ENCODE measurements at places on chromosomes 13 and 19.
A peak's percentile ranks its signal among the peaks of the same experiment; 100 is the strongest.

DNA sequence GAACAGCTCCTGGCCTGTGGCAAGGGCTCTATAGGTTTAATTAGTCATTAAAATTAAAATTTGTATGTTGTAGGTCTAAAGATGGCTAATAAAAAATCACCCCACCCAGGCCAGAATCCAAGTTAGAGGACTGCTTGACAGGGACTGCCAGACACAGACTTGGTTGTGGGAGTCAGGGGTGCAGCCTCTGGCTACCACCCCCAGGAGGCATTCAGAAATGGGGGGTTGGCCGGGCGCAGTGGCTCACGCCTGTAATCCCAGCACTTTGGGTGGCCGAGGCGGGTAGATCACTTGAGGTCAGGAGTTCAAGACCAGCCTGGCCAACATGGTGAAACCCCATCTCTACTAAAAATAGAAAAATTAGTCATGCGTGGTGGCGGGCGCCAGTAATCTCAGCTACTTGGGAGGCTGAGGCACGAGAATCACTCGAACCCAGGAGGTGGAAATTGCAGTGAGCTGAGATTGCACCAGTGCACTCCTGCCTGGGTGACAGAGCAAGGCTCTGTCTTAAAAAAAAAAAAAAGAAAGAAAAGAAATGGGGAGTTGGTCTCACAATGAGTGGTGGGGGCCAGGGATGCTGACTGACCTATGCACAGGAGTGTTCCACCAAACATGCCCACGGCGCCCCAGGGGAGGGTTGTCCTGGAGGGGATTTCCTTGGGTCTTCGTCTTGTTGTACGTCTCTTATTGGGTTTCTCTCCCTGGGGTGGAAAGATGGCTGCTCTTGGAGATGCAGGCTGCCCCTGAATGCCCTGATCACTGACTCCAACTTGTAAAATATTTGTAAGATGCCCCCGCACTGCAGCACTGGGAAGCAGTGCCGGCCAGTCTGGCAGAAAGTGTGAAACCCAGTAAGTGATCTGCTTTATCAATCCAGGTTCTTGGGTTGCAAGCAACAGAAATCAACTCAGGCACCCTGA, 68.8 kb downstream of the SIPA1L3 start:
- DNase-seq: no peak

GRCh38 chr13:25267715-25268114, 19.6 kb downstream of the MTMR6 start:
- no peak for DNase-seq

DNA sequence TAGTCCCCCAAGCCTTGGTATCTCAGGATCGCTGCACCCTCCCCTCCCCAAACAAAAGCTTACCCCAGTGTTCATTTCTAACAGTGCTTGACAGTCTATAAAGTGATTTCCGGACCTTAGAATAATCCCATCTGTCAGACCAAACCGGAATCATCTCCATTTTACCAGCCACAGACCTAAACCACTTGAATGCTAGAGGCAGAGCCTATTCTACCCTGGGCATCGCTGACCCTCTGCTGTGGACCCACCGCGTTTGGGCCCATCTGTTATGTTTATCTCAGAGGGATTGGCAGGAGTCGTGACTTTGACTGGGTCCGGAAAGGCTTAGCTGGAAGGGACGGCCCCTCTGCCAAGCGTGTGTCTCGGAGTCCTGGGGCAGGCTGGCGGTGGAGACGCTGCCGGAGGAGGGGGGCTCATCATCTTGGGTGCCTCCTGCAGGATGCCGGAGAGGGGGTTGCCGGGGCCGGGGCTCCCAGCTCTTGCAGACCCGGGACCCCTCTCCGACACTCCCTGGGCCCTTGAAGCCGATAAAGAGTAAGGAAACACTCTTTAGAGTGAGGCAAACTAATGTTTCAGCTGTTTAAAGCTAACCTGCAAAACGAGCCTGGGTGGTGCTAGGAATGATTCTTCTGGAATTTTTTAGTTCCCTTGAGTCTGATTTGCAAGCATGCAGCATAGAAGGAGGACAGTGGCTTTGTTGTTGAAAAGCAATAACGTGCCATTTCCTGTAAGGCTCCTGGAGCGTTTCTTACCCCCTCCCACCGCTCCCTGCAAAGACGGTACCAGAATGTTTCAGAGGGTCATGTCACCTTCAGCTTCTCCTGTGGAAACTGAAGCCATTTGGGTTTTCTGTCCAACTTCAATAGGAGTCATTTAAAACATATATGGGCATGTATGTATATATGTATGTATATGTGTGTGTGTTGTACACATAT, 1.3 kb downstream of the SLC25A42 start:
- DNase-seq: peak; percentile 8

DNA sequence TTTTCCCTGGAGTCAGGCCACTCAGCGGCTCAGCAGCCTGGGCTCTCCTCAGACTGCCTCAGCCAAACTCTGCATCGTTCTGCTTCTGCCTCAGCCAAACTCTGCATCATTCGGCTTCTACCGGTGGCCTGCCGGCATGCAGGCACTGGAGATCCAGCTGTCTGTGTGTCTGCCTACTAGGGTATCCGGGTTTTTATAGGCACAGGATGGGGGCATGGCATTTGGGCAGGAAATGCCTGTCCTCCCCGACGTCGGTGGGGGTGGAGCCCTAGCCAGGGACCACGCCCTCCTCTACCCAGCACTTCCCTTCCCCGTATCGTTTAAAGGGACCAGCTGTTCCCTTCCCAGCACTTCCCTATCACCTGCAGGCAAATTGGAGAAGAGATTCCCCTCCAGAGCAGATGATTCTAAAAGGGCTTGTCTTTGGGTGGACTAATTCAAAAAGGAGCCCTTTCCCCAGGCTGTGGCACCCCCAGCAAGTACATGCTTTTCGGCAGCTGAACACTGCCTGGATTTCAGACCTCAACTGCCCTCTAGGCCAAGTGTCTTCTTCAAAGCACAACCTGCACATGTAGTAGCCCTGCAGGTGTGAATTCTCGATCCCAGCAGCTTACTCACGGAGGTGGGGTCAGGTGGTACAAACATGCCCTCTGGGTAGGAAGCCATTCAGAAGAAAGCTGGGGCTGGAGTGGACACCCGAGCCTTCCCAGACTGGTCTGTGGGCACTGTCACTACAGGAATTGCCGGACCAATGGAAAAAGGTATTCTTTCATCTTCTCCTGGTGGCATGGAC, 25.4 kb upstream of the GPR12 start:
- DNase-seq: no peak

- DNase-seq: no peak
Observed at GRCh38 chr13:27793507-27794367, 1.5 kb downstream of the GSX1 start.

GRCh38 chr19:31974290-31974689, 371.1 kb upstream of the ZNF507 start:
- no peak for DNase-seq

DNA sequence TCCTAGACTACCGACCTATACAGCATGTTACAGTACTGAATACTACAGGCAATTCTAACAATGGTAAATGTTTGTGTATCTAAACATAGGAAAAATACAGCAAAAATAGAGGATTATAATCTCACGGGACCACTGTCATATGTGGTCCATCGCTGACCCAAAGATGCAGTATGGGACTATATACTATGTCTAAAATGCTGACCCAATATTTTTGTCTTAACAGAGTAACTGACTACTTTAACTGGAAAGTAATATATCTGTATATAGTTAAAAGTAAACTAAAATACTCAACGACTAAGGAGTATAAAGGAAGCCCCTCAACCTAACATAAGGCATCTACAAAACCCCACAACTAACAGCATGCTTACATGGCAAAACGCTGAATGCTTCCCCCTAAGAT, 4.4 kb upstream of the TMEM86B start:
- no peak for DNase-seq

DNA sequence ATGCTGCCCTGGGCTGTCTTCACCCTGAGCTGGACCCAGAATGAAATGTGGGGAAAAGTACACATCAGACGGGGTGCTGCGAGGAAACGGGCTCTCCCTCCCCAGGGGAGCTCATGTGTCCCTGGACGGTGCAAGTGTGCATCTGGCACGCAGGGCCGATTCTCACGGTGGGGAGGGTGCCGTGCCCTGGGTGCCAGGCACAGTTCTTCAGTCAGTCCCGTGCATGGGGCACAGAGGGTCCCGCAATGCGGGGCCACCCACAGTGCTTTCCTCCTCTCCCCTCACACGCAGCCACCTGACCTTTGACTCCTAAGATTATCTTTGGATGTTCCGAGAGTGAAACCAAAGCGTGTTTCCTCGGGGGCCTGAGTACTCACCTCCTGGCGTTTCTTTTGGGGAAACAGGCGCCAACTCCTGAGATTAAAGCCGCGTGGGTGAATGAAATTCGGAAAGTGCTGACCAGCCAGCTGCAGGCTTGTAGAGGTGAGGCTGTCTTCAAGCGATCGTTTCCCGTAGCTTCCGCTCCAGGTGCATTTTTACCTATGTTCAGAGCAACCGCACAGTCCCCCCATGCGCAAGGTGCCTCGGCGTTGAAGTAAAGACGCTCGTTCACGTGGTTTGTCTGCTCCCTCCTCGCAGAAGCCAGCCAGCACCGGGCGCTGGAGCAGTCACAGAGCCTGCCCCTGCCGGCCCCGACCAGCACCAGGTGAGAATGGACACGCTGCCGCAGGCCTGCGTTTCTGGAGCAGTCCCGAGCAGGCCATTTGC, 17.5 kb upstream of the F7 start:
- DNase-seq: no peak

GRCh38 chr13:29260684-29261083, 334.8 kb downstream of the SLC7A1 start:
- DNase-seq: no peak

DNA sequence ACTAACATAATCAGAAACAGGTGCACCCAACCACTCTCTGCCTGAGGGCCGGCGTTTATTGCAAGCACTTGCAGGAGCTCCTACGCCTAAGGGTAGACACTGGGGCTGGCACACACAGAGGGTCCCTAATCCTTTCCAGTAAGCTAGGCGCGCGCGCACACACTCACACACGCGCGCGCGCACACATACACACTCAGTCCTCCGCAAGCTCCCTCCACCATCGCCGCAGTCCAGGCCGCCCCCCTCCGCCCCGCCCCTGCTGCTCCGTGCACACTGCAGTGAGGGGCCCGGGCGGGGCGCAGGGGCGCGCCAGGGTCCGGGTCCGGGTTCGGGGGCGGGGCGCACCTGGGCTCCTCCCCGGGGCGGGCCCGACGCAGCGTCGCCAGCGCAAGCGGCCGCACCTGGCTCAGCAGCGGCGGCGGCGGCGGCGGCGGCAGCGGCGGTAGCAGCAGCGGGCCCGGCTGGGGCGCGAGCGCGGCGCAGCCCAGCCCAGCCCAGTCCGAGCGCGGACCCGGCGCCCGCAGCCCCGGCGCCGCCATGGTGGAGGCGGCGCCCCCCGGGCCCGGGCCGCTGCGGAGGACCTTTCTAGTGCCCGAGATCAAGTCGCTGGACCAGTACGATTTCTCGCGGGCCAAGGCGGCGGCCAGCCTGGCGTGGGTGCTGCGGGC, at the start of gene CAMSAP3:
CAMSAP3 (plus strand) TSS at position 398 of the 668 bp plus-strand sequence; CDS start at position 538, 140 bp downstream.
- DNase-seq: no peak

DNA sequence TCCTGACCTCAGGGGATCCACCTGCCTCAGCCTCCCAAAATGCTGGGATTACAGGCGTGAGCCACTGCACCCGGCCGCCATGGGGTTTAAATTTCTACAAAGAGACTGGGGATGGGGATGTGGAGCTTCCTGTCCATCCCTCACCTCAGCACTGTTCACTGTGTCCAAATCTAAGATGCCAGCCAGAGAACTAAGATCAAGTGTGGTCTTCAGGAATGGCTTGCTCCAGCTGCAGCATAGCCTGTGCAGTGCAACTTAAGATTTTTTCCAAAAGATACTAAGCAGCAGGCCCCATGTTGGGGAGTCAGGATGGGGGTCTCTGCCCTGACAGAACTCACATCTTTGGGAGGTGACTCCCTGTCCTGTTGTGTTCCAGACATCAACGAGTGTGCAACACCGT, 9.3 kb downstream of the ADGRE5 start:
- DNase-seq: no peak

DNA sequence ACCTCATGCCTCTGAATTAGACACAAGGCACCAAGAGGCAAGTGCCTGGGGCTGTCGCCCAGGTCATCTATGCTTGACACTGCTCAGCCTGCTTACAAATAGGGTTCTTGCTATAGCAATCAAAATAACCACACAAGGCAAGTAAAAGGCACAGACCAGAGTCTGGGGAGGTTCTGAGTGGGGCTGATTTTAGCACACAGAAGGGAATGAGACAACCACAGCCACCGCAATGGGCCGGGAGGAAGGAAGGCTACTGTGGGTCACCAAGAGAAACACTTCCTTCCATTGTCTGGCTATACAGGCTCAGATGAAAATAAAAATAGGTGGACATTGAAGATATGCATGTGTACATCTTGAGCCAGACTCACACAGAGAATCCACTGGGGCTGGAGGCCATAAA, 159.1 kb downstream of the DLEU7 start:
- DNase-seq: no peak

DNA sequence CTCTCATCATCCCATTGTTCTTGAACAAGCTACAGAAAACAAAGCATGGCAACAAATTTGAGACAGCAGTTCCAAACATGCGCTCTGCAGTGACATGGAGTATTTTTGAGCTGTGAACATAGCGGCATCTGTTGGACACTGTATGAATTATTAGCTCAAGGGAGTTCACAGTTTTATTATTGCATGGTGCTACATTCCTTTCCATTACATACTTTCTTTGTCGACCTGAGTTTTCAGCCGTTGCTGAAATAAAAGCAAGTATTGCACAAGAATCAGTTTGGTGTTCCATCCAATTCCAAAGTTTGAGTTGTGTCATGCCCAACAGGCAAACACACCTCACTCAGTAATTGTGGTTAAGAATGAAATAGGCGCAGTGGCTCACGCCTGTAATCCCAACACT, 30.1 kb upstream of the METTL21C start:
- no peak for DNase-seq

DNA sequence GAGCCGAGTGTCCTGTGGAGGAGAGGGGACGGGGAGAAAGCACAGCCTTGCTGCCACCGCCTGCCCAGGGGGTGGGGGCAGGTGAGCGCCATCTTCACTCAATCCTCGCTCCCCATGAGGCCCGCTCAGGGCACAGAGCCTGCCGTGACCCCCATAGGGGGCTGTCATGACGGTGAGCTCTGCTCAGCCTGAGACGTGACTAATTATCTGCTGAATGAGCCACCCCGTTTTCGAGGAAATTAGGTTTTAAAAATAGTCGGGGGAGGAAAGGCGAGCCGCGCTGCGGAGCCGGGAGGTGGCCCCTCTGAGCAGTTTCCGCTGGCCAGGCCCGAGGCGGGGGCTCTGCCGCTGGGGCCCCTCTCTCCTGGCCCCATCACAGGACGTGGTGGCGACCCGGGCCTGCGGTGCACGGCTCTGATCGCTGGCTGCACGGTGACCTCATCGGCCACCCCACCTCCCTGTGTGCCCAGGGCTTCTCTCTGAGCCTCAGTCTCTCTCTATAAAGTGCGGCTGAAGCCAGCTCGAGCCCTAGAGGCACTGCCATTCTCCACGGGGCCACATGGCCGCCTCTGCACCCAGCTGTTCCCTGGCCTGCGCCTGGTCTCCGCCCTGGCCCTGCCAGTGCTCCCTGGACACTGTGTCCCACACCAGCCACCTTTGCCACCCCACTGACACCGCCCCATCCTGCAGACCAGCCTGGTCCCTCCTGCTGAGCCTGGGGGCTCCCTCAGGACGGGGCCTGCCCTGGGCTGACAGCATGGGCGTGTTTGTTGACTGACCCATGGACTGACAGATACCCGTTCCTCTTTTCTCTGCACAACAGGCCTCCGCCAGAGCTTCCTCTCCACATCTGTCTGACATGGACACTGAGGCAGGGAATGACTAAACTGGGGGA, 28.3 kb downstream of the PIP5K1C start:
- DNase-seq: no peak

GRCh38 chr19:16940626-16941025, 51.8 kb downstream of the F2RL3 start:
- no peak for DNase-seq
